Fibroblast of lung (primary cell): ENCODE measurements at places on chromosomes 6 and 20.

DNA sequence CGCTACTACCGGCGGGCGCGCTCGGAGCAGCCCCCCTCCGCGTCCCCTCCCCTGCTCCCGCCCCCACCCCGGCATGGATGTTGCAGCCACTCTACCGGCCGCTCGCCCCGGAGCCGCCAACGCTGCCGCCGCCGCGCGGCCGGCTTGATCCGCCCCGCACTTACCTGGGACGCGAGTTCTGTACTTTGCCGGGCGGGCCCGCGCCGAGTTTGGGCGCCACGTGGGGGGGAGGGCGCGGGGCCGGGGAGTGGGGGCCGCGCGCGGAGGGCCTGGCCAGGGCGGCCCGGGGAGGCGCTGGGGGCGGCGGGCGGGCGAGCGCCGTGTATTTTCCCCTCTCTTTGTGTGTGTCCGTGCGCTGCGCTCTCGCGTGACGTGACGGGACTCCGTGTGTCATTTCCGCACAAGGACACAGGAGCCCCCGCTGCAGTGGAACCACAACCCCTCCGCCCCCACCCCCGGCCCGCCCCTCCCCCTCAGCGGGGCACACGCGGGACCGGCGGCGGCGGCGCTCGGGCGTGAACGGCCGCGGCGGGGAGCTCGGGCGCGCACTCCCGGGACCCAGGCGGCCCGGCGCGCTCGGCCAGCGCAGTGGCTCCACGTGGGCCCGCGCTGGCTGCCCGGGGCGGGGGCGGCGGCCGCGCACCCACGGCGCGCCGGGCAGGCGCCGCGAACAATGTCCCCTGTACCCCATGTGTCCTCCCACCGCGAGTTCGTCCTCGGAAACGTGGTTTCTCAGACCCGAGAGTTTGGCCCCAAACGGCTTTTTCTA is at the start of gene BEND3:
BEND3 (minus strand) TSS at position 590 of the 769 bp plus-strand sequence. CDS start 16,230 bp downstream, outside the sequence.
- no peak for DNase-seq

DNA sequence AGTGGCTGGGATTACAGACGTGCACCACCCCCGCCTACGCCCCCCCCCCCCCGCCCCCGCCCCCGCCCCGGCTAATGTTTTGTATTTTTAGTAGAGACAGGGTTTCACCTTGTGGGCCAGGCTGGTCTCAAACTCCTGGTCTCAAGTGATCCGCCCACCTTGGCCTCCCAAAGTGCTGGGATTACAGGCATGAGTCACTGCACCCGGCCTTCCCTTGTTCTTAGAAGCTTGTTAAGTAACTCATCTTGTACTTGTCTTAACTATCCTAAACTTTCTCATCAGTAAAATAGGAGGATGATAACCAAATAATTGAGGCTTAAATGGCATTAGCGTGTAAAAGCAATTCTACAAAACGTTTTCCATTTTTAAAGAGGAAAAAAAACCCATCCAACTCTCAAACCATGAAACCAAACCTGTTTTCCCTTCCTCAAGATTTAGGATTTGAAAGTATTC is 4.2 kb downstream of the CDYL start:
- DNase-seq = peak; percentile 43

DNA sequence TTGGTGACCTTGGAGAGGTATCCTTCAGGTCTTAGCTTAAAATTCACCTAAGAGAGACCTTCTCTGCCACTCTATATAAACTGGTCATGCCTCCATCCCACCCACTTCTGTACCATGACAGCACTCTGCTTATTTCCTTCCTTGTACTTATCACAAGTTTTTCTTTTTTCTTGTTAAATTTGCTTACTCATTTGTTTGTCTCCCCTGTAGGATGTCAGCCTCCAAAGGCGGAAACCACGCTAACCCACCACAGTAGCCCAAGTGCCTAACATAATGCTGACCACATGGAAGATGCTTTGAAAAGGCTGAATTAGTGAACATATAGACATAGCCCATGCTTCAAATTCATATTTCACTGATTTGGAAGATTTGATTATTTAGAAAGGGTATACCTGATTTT is 5.4 kb downstream of the BMP6 start:
- DNase-seq = no peak

DNA sequence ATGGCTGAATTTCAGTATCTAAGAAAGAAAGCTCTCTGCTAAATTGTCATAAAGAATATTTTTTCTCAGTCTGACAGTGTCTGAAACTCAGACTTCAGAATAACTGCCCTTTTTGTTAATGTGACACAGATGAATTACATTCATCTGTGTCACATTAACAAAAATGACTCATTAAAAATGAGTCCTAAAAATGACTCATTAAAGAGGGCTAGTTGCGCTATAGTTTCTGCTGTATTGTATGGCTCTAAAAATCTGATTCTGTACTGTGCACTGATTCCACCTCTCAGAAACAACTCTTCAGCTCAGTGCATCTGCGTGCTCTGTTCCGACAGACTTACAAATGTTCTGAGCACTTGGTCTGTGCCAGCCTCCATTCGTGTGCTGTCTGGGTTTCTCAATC is 15.0 kb downstream of the RNF114 start:
- DNase-seq = peak; percentile 77

- DNase-seq = no peak
Observed at GRCh38 chr20:64216036-64216435, 39.5 kb upstream of the PCMTD2 start.

DNA sequence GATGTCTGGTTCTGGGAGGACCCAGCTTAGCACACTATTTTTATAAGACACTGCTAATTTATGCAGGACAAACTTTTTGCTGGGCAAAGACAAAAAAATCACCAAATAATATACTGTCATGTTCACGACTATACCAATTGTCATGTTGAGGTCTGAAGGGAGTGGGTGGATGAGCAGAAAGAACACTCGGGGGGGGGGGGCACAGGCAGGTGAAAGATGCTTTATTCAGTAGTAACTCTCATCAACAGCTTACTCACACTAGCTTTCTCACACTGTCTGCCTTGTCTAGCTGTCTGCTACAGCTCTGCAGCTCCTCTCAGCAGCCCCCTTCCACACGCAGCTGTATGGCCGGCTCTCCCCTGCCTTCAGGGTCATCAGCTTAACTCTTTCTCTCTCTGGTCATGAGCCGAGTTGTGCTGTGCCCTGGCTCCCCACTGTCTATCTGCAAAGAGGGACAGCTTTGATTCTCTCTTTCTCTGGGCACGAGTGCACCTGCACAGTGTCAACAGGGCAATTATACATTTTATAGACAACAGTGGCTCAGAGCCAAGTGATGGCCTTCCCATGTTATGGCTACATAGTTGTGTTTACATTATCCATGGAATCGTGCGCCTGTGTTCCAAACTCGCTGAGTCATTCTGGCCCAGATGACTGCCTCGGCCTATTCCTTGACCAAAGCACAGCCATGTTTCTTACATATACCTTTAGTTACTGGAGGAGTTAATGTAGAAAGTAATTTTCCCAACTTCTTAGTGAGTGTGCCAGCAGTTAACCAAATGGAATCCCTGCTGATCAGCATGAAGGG is 187.7 kb upstream of the PRSS16 start:
- DNase-seq = no peak

GRCh38 chr6:683742-684440 is 9.0 kb downstream of the EXOC2 start:
- DNase-seq = peak; percentile 96

DNA sequence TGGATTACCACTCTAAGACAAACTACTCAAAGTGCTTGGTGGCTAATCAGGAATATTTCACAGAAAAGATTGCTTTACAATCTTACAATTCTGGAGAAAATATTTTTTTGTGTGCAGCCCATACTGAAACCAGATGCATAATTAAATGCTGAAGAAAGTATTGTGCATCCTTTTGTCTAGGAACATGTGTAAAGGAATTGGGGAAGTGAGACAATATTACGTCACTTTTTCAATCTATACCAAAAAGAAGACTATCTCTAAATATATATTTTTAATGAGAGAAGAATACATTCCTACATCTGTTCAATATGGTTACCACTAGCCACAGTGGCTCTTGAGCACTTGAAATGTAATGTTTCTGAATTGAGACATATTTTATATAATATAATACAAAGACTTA is 992.5 kb upstream of the ADGRB3 start:
- DNase-seq = no peak

DNA sequence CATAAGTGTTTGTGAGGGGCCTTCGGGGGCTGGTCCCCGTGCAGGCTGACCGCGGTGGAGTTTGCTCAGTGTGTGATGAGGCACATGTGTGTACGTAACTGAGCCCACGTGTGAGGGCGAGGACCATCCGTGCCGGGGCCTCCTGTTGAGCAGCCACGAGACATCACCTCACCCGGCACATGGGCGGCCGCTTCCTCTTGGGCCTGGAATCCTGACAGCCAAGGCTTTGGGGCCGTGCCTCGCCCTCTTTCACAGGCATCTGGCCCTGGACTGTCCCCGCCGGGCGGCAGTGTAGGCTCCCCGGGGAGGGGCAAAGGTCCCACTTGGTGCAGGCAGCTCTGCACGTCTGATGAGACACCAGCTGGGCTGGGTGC is 202.3 kb downstream of the DLL1 start:
- DNase-seq = no peak

GRCh38 chr6:158938811-158939254 is 61.2 kb downstream of the RSPH3 start:
- DNase-seq = no peak

- no peak for DNase-seq
Observed at GRCh38 chr20:36550790-36551299, 9.5 kb downstream of the MYL9 start.

- DNase-seq = no peak
Observed at GRCh38 chr6:141486942-141487341, 645.8 kb upstream of the GJE1 start.

- DNase-seq = no peak
Observed at GRCh38 chr6:15441981-15442380, 196.1 kb downstream of the JARID2 start.

- no peak for DNase-seq
Observed at GRCh38 chr6:55438203-55438602, 110.9 kb downstream of the GFRAL start.

DNA sequence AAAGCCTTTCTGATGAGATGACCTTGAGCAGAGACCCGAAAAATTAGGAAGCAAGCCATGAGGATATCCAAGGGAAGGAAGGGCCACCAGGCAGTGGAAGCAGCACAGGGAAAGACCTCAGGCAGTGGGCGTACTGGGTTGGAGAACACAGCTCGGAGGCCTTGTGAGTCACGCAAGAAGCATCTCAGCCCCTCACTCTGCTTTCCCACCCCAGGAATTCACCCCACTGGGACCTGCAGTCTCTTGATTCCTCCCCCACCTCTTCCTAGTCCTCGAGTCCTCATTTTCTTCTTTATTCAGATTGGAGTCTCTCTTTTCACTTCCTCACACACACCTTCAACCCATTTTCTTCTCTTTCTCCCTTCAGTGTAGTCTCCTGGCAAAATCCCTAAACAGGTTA is 27.0 kb downstream of the RPRD1B start:
- DNase-seq = peak; percentile 91

DNA sequence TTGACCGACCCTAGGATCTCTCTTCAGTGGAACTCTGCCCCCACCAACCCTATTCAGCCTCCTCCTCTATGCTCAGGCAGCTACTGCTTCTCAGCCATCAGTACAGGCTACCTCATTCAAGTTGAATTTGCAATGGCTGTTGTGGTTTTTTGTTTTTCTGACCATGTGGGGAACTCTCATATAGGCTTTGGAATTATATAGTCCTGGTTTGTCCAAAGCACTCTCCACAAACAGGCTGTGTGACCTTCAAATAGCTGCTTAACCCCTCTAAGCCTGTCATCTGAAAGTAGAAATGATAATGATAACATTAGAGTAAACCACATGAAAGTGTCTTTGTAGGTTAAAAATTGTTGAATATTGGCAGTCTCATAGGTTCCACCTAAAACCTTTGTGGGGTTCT is 80.3 kb downstream of the UNC5CL start:
- DNase-seq = no peak

GRCh38 chr6:52124126-52125121 is 37.0 kb upstream of the PKHD1 start:
- no peak for DNase-seq

DNA sequence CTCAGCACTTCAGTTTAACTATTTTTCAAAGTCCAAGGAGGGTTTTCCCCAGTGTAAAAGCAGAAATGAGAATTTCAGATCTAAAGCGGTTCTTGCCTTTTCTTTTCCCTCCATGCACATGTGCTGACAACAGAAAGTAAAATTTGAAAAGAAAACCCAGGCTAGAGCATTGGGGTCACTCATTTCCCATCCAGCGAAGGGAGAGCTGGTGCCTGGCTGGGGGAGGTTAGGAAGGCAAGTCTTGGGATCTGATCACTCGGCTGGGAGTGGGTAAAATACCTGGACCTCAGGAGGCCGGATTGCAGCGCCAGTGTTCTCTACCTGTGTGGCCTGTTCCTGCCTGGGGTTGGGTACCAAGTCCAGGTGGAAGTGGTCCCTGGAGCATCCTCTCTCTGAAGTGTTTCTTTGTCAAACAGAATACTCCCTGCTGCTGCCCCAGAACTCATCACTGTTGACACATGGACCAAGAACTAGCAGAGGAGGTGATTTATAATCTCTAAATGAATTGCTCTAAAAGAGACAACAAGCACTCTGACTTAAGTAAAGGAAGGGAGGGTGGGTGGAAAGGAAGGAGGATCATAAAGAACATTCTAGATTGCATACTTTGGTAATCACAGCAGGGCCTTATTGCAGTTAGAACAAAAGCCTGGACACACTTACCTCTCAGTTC is 136.0 kb downstream of the MTHFD1L start:
- DNase-seq = no peak

- peak; percentile 45 for DNase-seq
Observed at GRCh38 chr20:10094566-10095173, 59.9 kb downstream of the ANKEF1 start.

GRCh38 chr6:45415315-45415714 is 37.6 kb upstream of the SUPT3H start:
- DNase-seq = no peak

- DNase-seq = no peak
Observed at GRCh38 chr6:72702421-72702820, 80.6 kb downstream of the KCNQ5 start.

- DNase-seq = no peak
Observed at GRCh38 chr6:157302736-157303135, 20.6 kb downstream of the TMEM242 start.

DNA sequence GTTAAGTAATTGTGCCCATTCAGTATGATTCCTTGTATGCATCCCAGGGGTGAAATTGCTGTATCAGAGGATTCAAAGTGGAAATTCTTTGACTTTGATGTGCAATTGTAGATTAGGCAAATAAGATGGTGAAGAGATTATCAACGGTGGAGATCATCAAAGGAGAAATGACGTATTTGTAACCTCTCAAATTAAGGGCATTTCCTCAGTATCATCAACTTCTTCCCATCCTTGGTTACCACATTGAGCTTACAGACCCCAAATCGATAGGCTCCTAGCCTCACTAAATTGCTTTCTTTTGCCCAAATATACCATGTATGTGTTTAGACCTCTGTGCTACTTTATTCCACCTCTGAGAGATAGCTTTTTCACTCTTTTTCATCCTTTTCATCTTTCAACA is 213.1 kb upstream of the ZFP64 start:
- no peak for DNase-seq

DNA sequence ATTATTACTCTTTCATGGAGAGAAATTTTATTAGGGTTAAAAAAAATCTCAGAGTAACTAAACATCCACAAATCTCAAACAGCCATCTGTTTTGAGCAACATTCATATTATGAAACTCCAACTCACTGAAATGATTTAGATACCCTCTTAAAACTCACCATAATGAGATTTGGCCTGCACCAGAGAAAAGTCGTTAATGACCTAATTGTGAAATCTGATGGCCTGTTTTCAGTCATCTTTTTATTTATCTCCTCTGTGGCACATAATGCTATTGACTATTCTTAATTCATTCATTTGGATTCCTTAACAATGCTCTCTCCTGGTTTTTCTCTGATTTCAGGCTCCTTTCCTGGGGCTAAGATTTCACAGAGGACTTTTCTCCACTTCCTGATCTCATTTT is 192.7 kb downstream of the RNF144B start:
- no peak for DNase-seq
